ENCODE measurements at places on chromosomes 5 and 9. TPM values are rescaled to one million over a fixed set of nuclear protein-coding genes. Genes with fewer than 3 reads are reported as not detected.

- H3K27ac ChIP-seq, result no peak overlapping the region
- H3K4me1 ChIP-seq, result no peaks in the 10 kb centered on the region
- no peak overlapping the region for H3K4me3 ChIP-seq
- H3K36me3 ChIP-seq, result no peaks in the 10 kb centered on the region
- no peak for DNase-seq
Observed at GRCh38 chr9:68562461-68562860, 21.8 kb upstream of the TMEM252 start.

GRCh38 chr9:68704498-68704813, 584 bp upstream of the PIP5K1B start:
- H3K27ac ChIP-seq, result no peak overlapping the region
- peak; percentile 67 for DNase-seq
- H3K36me3 ChIP-seq, result no peaks in the 10 kb centered on the region

DNA sequence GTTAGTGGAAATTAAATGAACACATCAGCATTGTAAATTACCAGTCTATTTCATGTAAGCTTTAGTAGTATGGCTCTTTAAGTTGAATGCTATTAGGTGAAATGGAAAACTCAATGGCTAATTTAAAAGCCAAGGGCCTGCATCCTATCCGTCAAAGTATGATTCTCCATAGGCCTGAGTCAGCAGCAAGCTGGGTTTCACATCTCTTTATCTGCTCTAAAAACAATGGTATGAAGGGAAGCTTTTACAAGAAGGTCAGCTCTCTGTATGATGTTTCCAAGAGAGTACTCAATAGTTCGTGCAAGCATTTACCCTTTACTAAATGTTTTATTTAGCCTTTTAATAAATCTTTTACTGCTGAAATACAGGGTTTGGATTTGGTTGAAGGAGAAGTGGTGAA, 62.8 kb downstream of the MAP1B start:
- no peaks in the 10 kb centered on the region for H3K36me3 ChIP-seq
- no peak overlapping the region for H3K4me3 ChIP-seq
- H3K27ac ChIP-seq, result no peak overlapping the region
- no peaks in the 10 kb centered on the region for H3K27me3 ChIP-seq

SH3PXD2B gene
- 20.0 TPM for total RNA-seq

DDX4 gene
- total RNA-seq, result not detected

ELOVL7 gene
- total RNA-seq, result 2.7 TPM

SLC4A9 gene
- total RNA-seq, result not detected

DNA sequence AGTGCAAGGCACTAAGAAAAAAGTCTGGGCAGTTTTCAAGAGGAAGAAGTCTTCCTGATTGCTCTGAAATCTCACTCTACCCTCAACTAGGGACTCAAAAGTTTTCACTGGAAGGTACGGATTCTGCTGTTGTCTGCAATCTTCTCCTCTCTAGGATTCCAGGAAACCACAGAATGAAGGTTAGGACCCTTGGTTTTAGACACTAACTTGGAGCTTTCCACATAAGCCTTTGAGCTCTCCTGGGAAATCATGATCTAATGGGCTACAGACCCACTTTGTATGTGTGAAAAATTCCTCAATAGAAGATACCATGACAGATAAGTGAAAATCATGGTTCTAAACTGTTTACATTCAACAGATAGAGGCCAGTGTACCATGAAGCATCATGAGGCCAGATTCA, 265.1 kb downstream of the PSAT1 start:
- no peak for DNase-seq
- H3K27me3 ChIP-seq, result no peaks in the 10 kb centered on the region

DNA sequence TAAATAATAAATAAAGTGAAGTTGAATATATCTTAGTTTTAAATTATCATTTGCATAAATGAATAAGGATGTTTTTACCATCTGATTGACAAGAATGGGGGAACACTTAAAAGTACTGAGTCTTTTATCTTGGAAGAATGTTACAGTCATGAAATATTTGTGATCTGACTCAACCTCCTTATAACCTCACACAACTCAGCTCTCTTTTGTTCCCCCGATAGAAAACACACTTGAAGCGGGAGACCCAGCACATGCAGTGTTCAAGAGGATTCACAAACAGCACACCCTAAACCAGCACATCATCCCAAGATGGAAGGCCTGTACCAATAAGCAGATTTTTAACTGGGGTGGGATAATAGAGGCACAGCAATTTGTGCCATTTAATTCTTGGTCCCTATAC, 15.5 kb downstream of the BAAT start:
- H3K4me3 ChIP-seq, result no peak overlapping the region
- no peaks in the 10 kb centered on the region for H3K36me3 ChIP-seq
- H3K27me3 ChIP-seq, result no peaks in the 10 kb centered on the region
- no peak for DNase-seq

DNA sequence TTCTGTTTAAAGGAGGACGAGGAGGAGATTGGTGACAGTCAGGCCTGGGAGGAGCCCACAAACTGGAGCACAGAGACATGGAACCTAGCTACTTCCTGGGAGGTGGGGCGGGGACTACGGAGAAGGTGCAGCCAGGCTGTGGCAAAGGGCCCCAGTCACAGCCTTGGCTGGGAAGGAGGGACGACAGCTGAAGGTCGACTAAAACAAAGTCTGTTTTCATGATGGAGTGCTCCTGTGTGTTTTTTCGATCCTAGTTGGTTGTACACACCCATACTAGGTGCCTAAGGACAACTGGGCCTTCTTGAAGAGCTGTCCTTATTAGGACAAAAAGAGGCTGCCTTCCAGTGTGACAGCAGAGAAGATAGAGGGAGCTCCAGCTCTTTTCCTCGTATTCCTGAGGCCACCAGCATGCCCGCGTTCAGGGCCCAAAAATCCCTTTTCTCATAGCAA, 2.9 kb downstream of the CCDC107 start:
- H3K27me3 ChIP-seq, result no peaks in the 10 kb centered on the region
- peak; percentile 80 for DNase-seq
- H3K36me3 ChIP-seq, result peaks cover 10% of the 10 kb centered on the region
- H3K4me1 ChIP-seq, result peaks cover 69% of the 10 kb centered on the region

CDC26 gene
- total RNA-seq, result 64.9 TPM

GRCh38 chr5:180377556-180378197, 24.5 kb upstream of the GFPT2 start:
- no peaks in the 10 kb centered on the region for H3K36me3 ChIP-seq
- DNase-seq, result no peak
- no peak overlapping the region for H3K27ac ChIP-seq
- no peaks in the 10 kb centered on the region for H3K27me3 ChIP-seq

DNA sequence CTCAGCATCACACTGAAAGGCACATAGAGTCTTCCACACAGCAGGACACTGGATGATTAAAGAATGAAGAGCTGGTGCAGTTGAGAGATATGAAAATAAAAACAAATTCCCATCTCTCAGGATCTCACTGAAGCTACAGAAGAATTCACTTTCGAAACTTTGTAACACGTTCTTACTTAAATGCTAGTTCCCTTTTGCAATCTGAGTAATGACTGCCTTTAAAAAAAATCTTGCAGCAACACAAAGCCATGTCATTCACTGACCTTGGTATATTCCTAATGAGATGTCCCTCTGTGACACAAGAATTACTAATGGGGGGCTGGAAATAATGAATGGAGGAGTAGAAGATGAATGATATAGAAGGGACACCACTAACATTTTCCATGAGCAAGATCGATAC, 201.8 kb downstream of the GLIS3 start:
- no peak for DNase-seq
- no peaks in the 10 kb centered on the region for H3K36me3 ChIP-seq
- H3K27me3 ChIP-seq, result no peaks in the 10 kb centered on the region
- H3K4me1 ChIP-seq, result peaks cover 56% of the 10 kb centered on the region
- H3K27ac ChIP-seq, result no peak overlapping the region

CKMT2 gene
- 11.1 TPM for total RNA-seq

CCDC187 gene
- not detected for total RNA-seq

DNA sequence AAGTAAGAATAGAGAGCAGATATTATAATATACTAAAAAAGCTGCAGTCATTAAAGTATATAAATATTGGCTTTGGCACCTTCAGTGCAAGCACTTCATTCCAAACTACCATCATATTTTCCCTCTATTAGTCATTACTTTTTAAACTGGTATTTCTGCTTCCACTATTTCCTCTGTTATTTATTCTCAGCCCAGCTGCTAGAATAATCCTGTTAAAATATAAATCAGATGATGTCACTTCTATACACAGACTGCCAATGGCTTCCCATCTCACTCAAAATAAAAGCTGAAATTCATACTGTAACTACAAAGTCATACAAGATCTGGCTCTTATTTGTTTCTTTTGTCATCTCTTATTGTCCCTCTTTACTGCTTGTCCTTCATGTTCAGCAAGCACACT, 432.9 kb downstream of the TLE4 start:
- H3K27ac ChIP-seq, result no peak overlapping the region
- H3K36me3 ChIP-seq, result no peaks in the 10 kb centered on the region
- DNase-seq, result no peak
- no peaks in the 10 kb centered on the region for H3K27me3 ChIP-seq

DNA sequence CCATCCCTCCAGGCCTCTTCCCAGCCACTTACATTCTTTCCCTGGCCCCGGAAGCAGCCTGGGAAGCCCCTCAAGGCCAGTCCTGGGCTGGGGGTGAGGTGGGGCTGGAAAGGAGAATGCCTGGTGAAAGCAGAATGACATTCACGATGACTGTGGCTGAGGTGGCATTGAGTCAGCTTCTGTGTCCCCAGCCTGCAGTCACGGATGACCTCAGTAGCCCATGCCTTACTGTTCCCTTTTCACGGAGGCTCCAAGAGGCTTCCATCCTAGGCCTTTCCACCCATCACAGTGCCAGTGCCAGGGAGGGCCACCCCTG, 2.7 kb downstream of the PRDM12 start:
- no peak overlapping the region for H3K4me3 ChIP-seq
- H3K27ac ChIP-seq, result no peak overlapping the region
- no peaks in the 10 kb centered on the region for H3K36me3 ChIP-seq
- H3K4me1 ChIP-seq, result no peaks in the 10 kb centered on the region

GRCh38 chr5:149130121-149130914, 11.0 kb upstream of the ABLIM3 start:
- no peak overlapping the region for H3K27ac ChIP-seq
- peaks cover 4% of the 10 kb centered on the region for H3K4me1 ChIP-seq
- H3K27me3 ChIP-seq, result no peaks in the 10 kb centered on the region

DNA sequence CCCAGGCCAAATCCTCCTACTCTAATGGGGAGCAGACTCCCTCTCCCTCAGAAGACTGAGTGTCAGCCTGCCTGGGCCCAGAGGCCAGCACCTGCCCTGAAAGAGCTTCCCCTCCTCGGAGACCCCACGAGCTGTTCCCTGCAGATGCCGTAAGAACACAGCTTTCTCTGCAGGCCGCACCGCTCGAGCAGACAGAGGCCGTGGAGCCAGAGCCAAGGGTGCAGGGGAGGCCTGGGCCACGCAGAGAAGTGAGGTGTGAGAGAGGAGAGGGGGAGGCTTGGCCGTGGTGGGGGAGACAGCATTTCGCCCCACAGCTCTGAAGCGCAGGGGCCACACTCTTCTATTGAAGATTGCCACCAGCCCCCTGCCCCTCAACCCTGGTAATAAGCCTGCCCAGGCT, 62.8 kb upstream of the GARNL3 start:
- no peaks in the 10 kb centered on the region for H3K27me3 ChIP-seq
- H3K27ac ChIP-seq, result no peak overlapping the region
- peaks cover 45% of the 10 kb centered on the region for H3K4me1 ChIP-seq

GRCh38 chr5:174311531-174312269, 266.2 kb downstream of the NSG2 start:
- H3K4me3 ChIP-seq, result peak overlapping the region; percentile 54
- DNase-seq, result no peak
- H3K4me1 ChIP-seq, result peaks cover 12% of the 10 kb centered on the region

DNA sequence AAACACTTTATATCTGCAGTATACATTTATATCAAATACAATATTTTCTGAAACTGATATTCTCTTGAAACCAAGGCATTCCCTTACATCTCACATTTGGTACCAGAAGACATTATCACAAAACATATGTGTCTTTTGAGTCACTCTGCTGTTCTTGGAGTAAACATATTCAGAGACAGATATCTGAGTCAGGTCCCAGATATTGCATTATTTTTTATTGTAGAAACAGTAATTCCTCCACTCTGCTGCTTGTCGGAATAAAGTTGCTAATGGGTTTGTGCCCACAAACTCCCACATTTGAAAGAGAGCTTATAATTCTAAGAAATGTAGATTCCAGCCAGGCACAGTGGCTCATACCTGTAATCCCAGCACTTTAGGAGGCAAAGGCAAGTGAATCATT, 261.1 kb upstream of the DAPK1 start:
- no peaks in the 10 kb centered on the region for H3K27me3 ChIP-seq
- no peaks in the 10 kb centered on the region for H3K36me3 ChIP-seq
- DNase-seq, result no peak
- no peak overlapping the region for H3K4me3 ChIP-seq
- H3K27ac ChIP-seq, result no peak overlapping the region

GRCh38 chr5:156037151-156037909, 289.6 kb upstream of the SGCD start:
- no peaks in the 10 kb centered on the region for H3K27me3 ChIP-seq
- H3K4me1 ChIP-seq, result peaks cover 33% of the 10 kb centered on the region
- H3K36me3 ChIP-seq, result no peaks in the 10 kb centered on the region
- no peak for DNase-seq

Measured in sigmoid colon (tissue), 7 donors.